ENCODE measurements at places on chromosomes 5 and 9.

GRCh38 chr5:128156521-128156920 is 73.0 kb downstream of the SLC12A2 start:
- DNase-seq = no peak

- DNase-seq = no peak
Observed at GRCh38 chr5:143886096-143886495, 74.1 kb downstream of the HMHB1 start.

DNA sequence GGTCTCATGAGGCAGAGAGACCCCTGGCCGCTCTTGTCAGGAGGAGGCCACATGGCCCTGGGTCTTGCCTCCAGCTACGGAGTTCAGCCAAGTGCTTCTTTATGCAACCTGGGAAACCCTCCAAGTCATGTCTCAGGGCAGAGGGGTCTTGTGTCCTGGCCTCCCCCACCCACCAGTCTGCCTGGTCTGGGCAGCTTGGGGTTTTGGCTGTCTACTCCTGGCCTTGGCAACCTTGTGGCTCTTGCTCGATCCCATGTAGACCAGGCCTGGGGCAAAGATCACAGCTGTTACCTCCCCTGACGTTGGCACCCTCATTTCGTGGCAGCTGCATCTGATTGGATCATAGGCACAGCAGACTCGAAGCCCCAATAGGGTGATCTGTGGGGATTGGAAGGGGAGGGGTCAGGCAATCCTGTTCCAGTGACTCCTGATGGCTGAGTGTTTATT is 28.4 kb downstream of the JADE2 start:
- no peak for DNase-seq

DNA sequence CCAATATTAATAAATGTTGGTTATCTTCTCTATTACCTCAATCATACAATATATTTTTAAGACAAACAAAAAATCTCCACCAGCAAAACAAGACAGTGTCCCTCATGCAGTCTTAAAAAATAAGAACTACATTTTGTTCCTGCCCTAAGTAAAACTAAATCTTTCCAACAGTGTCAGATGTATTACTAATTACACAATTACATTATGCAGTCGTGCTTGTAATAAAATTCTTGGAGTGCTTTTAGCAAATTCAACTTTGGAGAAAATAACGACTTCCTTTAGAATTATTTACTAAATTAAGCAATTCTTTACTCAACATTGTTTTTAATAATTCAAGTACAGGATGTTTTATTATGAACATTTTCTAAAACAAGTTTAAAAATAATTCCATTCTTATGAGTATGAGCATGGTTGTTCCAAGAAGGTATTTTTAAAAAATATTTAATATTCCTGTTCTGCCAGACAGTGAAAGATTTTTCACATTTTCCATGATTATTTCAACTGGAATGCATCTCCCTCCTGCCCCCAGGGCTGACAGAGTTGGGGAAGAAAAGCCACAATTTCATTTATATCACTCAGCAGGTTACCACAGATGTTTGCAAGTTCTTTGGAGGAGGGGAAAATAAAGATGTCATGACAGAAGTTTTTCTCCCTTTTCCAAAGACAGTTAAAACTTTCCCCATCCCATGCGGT is 137.9 kb downstream of the FAM114A2 start:
- peak; percentile 83 for DNase-seq

- no peak for DNase-seq
Observed at GRCh38 chr5:116629168-116629567, 54.5 kb upstream of the SEMA6A start.
